ENCODE measurements at places on chromosomes 7 and 10. TPM values are rescaled to one million over a fixed set of nuclear protein-coding genes. Genes with fewer than 3 reads are reported as not detected.

The GPR37 gene
- 2.1 TPM for total RNA-seq

The IL15RA gene
- total RNA-seq: 16.1 TPM

The ANKRD61 gene
- 0.35 TPM for total RNA-seq

The UCMA gene
- not detected for total RNA-seq

GRCh38 chr7:93843260-93843659, 47.3 kb downstream of the TFPI2 start:
- no peak overlapping the region for H3K27ac ChIP-seq
- no peak for DNase-seq
- no peaks in the 10 kb centered on the region for H3K4me1 ChIP-seq
- H3K4me3 ChIP-seq: no peak overlapping the region

DNA sequence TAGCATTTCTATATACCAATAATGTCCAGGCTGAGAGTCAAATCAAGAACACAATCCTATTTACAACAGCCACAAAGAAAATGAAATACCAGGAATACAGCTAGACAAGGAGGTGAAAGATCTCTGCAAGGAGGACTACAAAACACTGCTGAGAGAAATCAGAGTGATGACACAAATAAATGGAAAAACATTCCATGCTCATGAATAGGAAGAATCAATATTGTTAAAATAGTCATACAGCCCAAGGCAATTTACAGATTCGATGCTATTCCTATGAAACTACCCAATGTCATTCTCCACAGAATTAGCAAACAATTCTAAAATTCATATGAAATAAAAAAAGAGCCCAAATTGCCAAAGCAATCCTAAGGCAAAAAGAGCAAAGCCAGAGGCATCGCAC, 116.8 kb upstream of the ZNF32 start:
- H3K27me3 ChIP-seq: no peaks in the 10 kb centered on the region
- H3K4me1 ChIP-seq: no peaks in the 10 kb centered on the region
- DNase-seq: no peak
- no peaks in the 10 kb centered on the region for H3K36me3 ChIP-seq
- no peak overlapping the region for H3K4me3 ChIP-seq

DNA sequence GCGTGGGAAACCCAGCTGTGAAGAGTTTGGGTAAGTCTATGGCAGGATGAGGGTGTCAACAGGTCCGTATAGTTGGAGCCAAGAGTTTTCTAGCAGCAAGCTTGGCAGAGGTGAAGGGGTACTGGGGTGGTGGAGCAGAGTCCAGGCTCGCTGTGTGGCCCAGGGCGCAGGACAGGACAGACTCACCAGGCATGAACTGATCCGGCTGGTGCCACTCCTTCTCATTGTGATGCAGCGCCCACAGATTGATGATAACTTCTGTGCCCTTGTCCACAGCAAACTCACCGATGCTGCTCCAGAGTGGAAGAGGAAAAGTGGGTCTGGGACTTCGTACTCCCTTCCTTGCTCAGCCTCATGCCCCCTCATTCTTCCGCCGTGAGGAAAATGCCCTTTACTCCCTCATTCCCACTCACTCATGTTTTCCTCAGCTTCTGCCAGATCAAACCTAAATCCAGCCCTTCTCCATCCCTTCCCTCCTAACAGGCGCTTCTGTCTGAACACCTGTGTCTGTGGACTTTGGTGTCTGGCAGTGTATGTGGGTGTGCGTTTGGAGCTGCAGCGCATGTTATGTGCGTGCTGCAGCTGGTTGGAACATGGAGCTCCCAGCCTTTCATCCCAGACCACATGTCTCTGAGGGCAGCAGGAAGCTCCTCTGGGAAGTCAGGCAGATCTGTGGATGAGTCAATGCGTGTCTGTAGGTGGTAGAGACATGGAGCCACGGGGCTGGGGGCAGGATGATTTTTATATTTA, 5.7 kb downstream of the CYP17A1 start:
- no peak overlapping the region for H3K27ac ChIP-seq
- H3K27me3 ChIP-seq: peaks cover 3% of the 10 kb centered on the region
- H3K4me3 ChIP-seq: no peak overlapping the region
- DNase-seq: no peak
- H3K36me3 ChIP-seq: no peaks in the 10 kb centered on the region

GRCh38 chr7:152085131-152085530, 59.7 kb downstream of the GALNT11 start:
- no peak overlapping the region for H3K4me3 ChIP-seq
- no peak overlapping the region for H3K27ac ChIP-seq
- no peaks in the 10 kb centered on the region for H3K36me3 ChIP-seq
- DNase-seq: no peak
- H3K27me3 ChIP-seq: no peaks in the 10 kb centered on the region
- H3K4me1 ChIP-seq: no peaks in the 10 kb centered on the region

GRCh38 chr7:73829505-73829904, 1.3 kb upstream of the CLDN4 start:
- no peak overlapping the region for H3K4me3 ChIP-seq
- no peak overlapping the region for H3K27ac ChIP-seq
- no peaks in the 10 kb centered on the region for H3K27me3 ChIP-seq
- no peak for DNase-seq
- peaks cover 5% of the 10 kb centered on the region for H3K4me1 ChIP-seq

- H3K4me1 ChIP-seq: no peaks in the 10 kb centered on the region
- H3K4me3 ChIP-seq: no peak overlapping the region
- H3K36me3 ChIP-seq: no peaks in the 10 kb centered on the region
- no peak overlapping the region for H3K27ac ChIP-seq
- peak; percentile 34 for DNase-seq
These were observed 80.2 kb downstream of the PALS2 start for GRCh38 chr7:24653316-24654085.

DNA sequence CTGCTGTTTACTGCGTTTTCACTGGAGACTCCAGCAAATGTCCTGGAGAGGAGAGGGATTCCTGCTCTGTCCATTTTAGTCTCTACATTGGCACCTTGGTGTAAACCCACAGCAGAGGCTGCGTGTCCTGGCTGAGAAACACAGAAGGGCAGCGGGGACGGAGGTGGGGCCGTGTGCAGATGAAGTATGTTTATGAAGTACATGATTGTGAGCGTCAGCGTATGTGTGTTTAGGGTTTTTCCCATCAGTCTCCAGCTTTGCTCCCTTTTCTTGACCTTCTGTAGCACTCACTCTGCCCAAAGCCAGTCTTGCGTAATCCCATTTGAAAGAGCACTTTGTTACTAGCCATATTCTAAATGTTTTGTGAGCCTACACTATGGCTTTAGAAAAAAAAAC, 750.7 kb upstream of the SORCS1 start:
- no peak for DNase-seq
- H3K27ac ChIP-seq: no peak overlapping the region
- H3K4me1 ChIP-seq: no peaks in the 10 kb centered on the region
- H3K36me3 ChIP-seq: no peaks in the 10 kb centered on the region

DNA sequence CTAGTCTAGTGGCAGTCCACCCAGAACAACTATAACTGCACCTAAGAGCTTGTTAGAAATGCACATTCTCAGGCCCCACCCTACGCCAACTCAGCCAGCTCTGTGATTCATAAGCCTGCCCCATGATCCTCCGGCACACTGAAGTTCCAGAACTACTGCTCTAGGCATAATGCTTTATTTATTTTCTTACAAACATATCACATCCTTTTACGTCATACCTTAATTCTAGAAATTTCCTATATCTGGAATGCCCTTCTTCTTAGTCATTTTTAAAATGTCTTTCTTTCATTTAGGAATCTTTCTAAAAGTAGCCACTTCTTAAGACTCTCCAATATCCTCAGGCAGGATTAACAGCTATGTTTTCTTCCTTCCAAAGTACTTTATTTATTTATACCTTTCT, 480.1 kb downstream of the INHBA start:
- no peak overlapping the region for H3K27ac ChIP-seq
- no peak overlapping the region for H3K4me3 ChIP-seq
- H3K36me3 ChIP-seq: no peaks in the 10 kb centered on the region
- H3K4me1 ChIP-seq: peaks cover 14% of the 10 kb centered on the region
- H3K27me3 ChIP-seq: no peaks in the 10 kb centered on the region
- peak; percentile 37 for DNase-seq
